ENCODE measurements at places on chromosomes 5 and 9.

DNA sequence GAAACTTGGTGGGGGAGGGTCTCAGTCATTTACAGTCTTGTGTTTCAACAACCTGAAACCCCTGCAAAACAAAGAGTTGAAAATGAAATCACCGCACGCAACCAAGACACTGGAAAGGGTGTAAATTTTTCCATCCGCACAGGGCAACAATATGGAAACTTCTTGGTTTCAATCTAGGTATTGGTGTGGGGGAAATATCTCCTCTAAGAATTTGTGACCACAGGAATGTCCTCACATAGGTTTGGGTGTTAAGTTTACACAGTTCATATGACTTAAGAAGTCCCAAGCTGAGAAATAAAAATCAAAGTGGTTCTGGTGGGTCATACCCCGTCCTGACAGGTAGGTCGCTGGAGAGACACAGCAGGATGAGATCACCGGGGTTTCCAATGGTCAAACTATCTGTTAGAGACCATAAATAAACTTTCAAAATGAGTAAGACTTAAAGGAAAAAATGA lies 51.9 kb upstream of the PIP5K1B start:
- DNase-seq = no peak

- DNase-seq = no peak
Observed at GRCh38 chr9:118954857-118955256, 414.4 kb downstream of the BRINP1 start.

DNA sequence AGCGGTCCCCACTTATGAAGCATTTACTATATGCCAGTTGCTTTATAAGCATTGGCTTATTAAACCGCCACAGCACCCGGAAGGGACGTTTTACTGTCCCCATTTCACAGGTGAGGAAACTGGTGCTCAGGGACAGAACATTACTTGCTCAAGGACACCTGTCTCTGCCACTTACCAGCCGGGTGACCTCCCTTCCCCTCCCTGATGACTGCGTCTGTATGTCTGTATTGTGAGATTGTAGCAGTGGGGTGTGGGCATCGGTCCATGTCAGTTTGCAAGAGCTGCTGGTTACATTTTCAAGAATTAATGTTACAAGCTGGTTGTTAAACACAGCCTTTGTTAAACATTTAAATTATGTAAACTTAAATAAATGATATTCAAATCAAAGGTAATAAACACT lies 77.6 kb upstream of the LMX1B start:
- DNase-seq = no peak

DNA sequence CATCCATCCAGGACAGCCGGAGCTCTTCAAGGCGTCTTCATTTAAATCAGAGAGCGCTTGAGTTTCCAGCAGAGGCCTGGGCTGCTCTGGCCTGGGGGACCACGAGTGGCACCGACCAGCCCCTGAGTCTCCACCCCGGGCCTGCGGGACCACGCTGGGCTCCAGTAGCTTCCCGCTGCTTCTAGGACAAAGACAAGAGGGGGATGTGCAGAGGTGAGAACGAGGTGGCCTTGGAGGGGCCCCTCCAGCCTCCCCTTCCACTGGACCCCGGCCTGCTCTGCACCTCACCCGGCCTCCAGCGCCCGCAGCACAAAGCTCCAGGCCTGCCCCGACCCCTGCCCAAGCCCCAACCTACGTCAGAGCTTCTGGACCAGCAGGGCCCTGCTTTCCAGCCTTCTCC lies 81.6 kb downstream of the IRX2 start:
- DNase-seq = no peak

GRCh38 chr5:172005708-172006320 lies 624 bp downstream of the FBXW11 start:
- DNase-seq = peak; percentile 40

GRCh38 chr5:147743678-147744374 lies 38.7 kb downstream of the JAKMIP2 start:
- no peak for DNase-seq

GRCh38 chr5:173581408-173582215 lies 34.8 kb downstream of the BOD1 start:
- no peak for DNase-seq

Measured in RKO (cell line).